ENCODE measurements at places on chromosomes 5 and 9.

DNA sequence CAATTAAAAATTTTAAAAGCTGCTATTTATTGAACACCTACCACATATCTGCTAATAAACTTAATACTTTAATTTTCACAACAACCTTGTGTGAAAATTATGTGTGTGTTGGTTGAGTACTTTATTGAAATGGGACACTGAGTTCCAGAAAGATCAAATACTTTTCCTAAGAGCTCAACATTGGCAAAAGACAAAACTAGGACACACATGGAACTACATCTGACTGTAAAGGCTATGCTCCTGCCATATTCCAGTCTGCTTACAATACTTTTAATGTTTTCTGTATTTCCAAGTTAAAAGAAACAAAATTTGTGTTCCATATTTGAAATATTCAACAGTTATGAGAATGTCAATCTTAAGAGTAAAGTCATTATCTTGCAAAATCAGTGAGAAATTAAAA, 111.8 kb downstream of the RFX3 start:
- no peak for DNase-seq

- DNase-seq = no peak
These were observed 89.2 kb downstream of the HTR4 start for GRCh38 chr5:148565148-148565547.

GRCh38 chr5:22844636-22845035, 8.5 kb downstream of the CDH12 start:
- DNase-seq = no peak

DNA sequence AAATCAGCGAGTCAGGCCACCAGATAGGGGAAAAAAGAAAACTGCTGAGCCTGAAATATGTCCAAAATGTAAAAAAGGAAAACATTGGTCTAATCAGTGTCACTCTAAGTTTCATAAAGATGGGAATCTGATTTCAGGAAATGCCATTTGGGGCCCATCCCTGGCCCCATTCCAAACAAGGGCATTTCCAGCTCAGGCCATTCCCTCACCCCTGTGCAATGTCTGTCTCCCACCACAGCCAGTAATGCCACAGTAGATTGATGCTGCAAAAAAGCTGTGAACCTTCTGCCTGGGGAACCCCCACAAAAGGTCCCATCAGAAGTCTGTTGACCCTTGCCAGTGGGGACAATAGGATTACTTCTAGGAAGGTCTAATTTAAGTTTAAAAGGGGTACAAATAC, 199.6 kb downstream of the YTHDC2 start:
- no peak for DNase-seq

- no peak for DNase-seq
These were observed 67.0 kb downstream of the ARHGAP26 start for GRCh38 chr5:142837081-142837725.

DNA sequence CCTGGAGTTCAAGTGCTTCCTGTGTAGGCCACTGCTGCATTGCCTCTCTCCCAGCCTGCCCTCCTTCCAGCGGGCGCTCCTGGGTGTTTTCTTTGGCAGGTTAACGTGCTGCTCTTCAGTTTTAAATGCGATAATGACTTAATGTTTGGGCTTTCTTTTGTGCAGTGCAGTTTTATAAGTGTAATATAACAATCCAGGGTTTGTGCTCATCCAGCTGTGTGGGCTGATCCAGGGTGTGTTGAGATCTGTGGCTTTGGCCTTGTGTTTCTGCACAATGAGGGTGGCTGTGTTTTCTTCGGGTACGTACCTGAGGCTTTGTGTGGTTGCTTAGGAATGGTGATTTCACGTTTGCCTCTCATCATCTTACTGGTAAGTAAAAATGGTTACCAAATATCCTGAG, 50.6 kb downstream of the PCSK5 start:
- DNase-seq = no peak

DNA sequence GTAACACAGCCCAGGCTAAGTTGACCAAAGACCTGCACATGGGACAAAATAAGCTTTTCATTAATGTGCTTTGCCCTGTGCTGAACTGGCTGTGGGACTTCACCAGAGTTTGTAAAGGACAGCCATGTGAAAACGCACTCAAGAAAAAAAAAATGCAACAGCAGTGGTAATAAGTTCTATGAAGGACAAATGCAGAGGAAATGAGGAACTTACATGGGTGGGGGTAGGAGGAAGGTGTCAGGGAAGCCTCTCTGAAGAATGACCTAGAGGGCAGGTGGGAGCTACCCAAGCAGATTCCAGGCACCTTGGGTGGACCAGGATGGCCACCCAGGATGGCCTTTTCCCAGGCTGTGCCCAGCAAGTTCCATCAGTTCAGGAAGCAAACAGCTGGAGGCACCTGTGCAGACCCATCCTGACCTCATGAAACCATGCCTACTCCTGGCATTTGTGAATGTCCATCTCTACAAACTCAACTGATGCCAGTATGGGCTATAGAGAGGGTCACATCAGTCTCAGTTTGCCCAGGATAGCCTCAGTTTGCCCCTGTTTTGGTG, 6.7 kb upstream of the PHF2 start:
- no peak for DNase-seq
